ENCODE measurements at places on chromosomes 13 and 19. TPM values are rescaled to one million over a fixed set of nuclear protein-coding genes. Genes with fewer than 3 reads are reported as not detected.

- DNase-seq = no peak
Measured at GRCh38 chr19:41960973-41961372, 1.9 kb upstream of the RABAC1 start.

DNA sequence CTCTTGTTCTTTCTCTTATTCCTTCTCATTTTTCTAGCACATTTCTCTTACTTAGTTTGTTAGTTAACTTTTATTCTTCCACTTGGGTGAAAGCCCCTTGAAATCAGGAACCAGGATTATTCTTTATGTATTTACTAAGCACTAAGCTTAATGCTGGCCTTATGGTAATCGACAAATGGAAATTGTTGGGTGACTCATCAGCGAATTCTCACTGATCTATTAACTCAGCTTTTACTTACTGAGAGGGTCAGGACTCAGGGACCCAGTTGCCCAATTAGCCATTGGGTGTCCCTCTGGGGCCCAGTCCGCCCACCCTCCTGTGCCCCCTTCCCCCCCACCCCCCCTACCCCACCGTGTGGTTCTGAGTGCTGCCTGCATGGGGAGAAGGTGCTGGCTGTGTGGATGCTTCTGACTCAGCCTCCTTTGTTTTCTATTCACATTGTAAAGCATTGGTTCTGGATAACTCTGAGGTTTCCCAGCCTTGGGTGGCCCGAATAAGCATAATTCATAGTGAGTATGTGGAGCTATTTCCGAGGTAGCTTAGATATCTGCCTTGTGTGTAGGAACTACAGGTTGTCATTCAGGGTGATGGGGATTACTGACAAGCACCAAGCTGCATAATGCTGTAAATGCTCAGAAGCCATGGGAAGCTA, 240.9 kb downstream of the FGF9 start:
- no peak for DNase-seq

- no peak for DNase-seq
Measured at GRCh38 chr19:9917321-9917720, 19.0 kb downstream of the OLFM2 start.

DNA sequence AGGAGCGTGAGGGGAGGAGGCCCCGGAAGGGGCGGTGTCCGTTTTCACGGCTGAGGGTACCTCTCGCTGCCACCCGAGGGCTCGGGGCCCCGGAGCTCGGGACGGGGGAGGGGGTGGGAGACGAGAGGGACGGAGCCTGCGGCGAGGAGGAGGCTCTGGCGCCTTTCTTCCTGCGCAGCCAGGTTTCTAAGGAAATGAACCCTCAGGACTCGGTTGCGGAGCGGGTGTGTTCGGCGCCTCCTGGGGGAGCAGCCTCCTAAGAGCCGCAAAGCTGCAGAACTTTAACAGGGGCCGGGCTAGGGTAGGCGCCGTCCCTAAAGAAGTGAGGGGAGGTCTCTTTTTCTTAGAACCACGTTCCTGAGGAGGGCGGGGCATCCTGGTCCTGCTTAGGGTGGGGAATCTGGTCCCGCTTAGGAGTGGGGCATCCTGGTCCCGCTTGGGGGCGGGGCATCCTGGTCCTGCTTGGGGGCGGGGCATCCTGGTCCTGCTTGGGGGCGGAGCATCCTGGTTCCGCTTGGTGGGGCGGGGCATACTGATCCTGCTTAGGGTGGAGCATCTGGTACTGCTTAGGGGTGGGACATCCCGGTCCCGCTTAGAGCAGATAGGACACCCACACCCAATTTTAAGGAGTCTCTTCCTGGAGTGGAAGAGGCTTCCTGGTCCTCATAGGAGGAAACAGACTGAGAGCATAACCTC, 6.2 kb downstream of the SYT5 start:
- DNase-seq = peak; percentile 74

DNA sequence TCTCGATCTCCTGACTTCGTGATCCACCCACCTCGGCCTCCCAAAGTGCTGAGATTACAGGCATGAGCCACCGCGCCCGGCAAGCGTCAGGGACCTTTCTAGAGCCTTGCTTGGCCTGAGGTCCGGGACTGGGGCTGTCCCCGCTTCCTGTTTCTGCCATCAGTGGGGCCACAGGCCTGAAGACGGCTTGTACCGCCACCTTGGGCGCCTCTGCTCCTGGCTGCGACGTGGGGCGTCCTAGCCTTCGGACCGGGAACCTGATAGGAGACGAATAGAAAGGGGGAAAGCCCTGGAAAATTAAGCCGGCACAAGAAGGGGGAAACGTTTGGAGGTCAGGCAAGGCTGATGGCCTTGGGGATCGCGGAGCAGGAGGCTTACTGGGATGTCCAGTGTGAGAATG, 35.1 kb downstream of the RNF6 start:
- no peak for DNase-seq

DNA sequence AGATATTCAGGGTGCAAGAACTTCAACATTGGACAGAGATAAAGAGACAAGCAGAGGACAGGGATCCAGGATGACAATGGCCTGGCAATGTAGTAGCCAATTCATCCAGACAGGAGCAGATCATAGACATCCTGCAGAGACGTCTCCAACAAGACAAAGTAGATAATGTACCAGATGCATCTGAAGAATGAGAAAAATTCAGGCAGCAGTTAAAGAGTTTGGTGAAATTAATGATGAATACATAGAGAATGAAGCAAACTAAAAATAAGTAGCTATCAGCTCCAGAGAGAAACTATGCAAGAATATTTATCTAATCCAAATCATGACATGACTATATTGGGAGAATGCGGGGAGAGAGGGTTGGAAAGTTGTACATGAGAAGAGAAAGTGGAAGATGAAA, 278.4 kb upstream of the DACH1 start:
- DNase-seq = no peak

CRYL1 gene
- 28.5 TPM for total RNA-seq

CLDND2 gene
- 0.64 TPM for total RNA-seq
